ENCODE measurements at places on chromosomes 3 and 15. TPM values are rescaled to one million over a fixed set of nuclear protein-coding genes. Genes with fewer than 3 reads are reported as not detected.

The CACNA2D2 gene
- 1.2 TPM for total RNA-seq

The TTLL13 gene
- total RNA-seq = 0.25 TPM

The C3orf70 gene
- not detected for total RNA-seq

The DRD3 gene
- total RNA-seq = 0.25 TPM

The ASB14 gene
- not detected for total RNA-seq

The MEF2A gene
- 24.2 TPM for total RNA-seq

The LIPH gene
- total RNA-seq = not detected

The IMPG2 gene
- 0.35 TPM for total RNA-seq

The ACTRT3 gene
- total RNA-seq = not detected

The SLC12A8 gene
- not detected for total RNA-seq

The NRG4 gene
- total RNA-seq = not detected

The VGLL3 gene
- 0.05 TPM for total RNA-seq

The CAMK2N2 gene
- 0.37 TPM for total RNA-seq

The ANKUB1 gene
- total RNA-seq = not detected

The GHSR gene
- not detected for total RNA-seq

The GP5 gene
- 1.4 TPM for total RNA-seq

The DISP2 gene
- total RNA-seq = 0.22 TPM

The MESP2 gene
- not detected for total RNA-seq

Measured in CD4-positive, CD25-positive, alpha-beta regulatory T cell (primary cell).